ENCODE measurements at places on chromosomes 4 and X.
A peak's percentile ranks its signal among the peaks of the same experiment; 100 is the strongest.

DNA sequence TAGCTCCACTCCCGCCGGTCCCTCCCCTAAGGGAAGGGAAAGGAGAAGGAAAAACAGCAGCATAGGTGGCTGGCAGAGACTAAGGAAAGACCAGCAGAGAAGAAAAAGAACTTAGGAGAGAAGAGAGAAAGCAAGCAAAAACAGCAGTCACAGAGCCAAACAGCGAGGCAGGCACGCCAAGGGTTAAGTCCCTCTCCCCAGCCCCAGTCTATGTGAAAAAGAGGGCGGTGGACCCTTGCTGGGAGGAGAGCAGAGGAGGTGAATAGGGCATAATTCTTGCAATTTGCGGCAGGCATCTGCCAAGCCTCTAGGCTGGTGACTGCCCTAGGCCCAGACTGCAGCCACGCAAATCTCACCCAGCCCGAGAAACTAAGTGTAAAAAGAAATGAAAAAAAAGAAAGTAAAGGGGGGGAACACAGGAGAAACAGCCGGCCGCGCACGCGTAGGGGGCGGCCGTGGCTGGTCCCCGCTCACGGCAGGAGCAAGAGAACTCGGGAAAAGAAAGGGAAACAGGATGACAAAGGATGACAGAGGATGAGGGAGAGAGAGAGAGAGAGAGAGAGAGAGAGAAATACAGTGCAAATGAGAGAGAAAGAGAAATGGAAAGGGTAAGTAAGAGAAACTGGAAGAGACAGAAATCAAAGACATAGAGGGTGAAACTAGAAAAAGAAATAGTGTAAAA lies 48.6 kb downstream of the MAGEA9 start:
- DNase-seq: peak; percentile 2

- no peak for DNase-seq
Observed at GRCh38 chrX:154660541-154660940, 7.2 kb upstream of the CTAG2 start.

DNA sequence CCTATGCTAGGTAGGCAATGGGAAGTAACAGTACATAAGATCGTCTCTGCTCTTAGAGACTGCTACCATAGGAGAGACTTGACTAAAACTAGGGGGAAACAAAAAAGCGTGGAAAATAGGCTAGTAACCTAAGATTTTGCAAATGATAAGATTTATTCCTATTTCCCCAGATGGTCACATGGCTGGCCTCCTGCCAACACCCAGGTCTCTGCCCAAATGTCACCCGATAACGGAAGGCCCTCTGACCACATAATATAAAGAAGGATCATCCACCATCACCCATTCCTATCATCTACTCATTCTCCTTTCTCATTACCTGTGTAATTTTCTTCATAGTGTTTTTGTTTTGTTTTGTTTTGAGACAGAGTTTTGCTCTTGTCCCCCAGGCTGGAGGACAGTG lies 4.7 kb downstream of the LAMP2 start:
- DNase-seq: no peak

DNA sequence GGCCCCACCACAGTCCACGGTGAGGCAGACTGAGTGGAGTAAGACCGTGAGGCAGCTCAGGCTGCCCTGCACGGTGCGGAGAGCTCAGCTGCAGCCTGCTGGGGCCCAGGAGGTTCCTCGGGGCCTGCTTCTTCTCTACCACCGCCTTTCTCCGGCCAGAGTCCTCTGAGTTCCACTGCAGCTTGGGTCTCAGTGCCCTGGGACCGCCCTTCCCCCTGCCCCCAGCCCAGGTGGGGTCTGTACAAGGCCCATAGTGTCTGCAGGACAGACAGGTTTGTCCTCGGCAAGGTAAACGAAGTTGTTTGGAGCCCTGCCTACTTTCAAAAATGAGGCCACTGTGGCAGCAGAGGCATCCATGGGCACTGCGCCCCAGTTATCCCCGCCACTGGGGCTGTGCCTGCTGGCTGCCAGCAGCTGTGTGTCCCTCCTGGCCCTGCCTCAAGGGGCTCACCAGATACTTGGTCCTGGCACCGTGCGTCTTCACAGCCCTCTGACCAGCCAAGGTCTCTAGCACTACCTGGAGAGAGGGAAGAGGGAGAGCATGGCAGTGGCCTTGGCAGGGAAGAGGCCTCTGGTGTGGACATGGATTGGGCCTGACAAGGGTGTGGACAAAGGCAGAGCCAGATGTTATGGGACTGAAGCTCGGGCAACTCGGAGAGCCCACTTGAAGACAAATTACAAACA lies 4.0 kb downstream of the IRAK1 start:
- no peak for DNase-seq

DNA sequence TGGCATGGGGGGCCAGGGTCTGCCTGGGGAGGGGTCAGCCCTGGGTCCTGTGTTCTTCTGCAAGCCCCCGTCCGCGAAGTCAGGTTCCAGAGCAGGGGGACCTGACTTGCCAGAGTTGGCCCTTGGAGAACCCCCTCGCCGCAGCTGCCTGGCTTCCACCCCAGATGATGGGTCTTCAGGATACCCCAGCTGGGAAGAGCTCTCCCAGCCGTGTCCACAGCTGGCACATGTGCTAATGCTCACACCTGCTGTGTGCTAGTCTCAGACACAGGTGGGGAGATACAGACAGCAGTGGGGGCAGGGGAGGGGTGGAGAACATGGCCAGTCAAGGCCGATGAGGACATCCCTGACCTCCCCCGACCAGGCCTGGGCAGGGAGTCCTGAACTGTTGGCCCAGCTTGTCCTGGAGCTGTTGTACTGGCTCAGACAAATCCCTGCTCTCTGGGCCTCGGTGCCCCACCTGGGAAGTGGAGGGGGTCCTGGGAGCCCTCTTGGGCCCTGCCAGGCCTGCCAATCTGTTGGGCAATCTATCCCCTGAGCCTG lies 3.5 kb downstream of the ADRA2C start:
- DNase-seq: no peak

- DNase-seq: no peak
Observed at GRCh38 chrX:23937100-23937499, 29.3 kb downstream of the CXorf58 start.

- DNase-seq: no peak
Observed at GRCh38 chr4:1695913-1696312, 11.8 kb upstream of the FAM53A start.
